Mesangial cell (primary cell): ENCODE measurements at places on chromosomes 1 and 21. TPM values are rescaled to one million over a fixed set of nuclear protein-coding genes. Genes with fewer than 3 reads are reported as not detected.

The RBM11 gene
- total RNA-seq = 2.0 TPM in 1 of 2 replicates, not detected in the other

The AGO4 gene
- total RNA-seq = 2.9 and 9.0 TPM in 2 replicates

The LCE2A gene
- total RNA-seq = not detected in 2 replicates

The KIAA1614 gene
- 0.98 and 6.7 TPM in 2 replicates for total RNA-seq

The KCNT2 gene
- total RNA-seq = 1.1 and 8.4 TPM in 2 replicates

The SLC35F3 gene
- total RNA-seq = 0.63 and 1.1 TPM in 2 replicates

The PPM1J gene
- total RNA-seq = 2.3 and 4.4 TPM in 2 replicates

The CYP4Z1 gene
- total RNA-seq = not detected in 2 replicates

The IFFO2 gene
- 17.6 and 19.9 TPM in 2 replicates for total RNA-seq

The KRTAP13-3 gene
- total RNA-seq = not detected in 2 replicates

The ENAH gene
- 23.8 and 43.7 TPM in 2 replicates for total RNA-seq

The DIRAS3 gene
- total RNA-seq = 17.6 and 29.0 TPM in 2 replicates

The RALGPS2 gene
- total RNA-seq = 16.1 and 18.1 TPM in 2 replicates

The LHX8 gene
- total RNA-seq = not detected in 2 replicates

The OR2L2 gene
- not detected in 2 replicates for total RNA-seq

The LZIC gene
- total RNA-seq = 5.5 and 13.9 TPM in 2 replicates

The NR5A2 gene
- total RNA-seq = not detected in 2 replicates

The RHCE gene
- 0.38 TPM in 1 of 2 replicates, not detected in the other for total RNA-seq

The CACYBP gene
- total RNA-seq = 32.1 and 124 TPM in 2 replicates

The KPRP gene
- total RNA-seq = not detected in 2 replicates

The NTMT2 gene
- total RNA-seq = not detected in 2 replicates

The RPRD2 gene
- total RNA-seq = 9.3 and 14.5 TPM in 2 replicates

The CHODL gene
- under 0.01 and 0.13 TPM in 2 replicates for total RNA-seq

The LAMC1 gene
- total RNA-seq = 192 and 216 TPM in 2 replicates

The OR10J4 gene
- total RNA-seq = not detected in 2 replicates

The ARHGEF16 gene
- total RNA-seq = 8.6 and 17.7 TPM in 2 replicates

The CA6 gene
- not detected in 2 replicates for total RNA-seq

The AZIN2 gene
- 2.4 and 9.6 TPM in 2 replicates for total RNA-seq

The AK2 gene
- total RNA-seq = 113 and 167 TPM in 2 replicates

The MFAP2 gene
- total RNA-seq = 218 and 267 TPM in 2 replicates

The CELSR2 gene
- total RNA-seq = 12.9 and 51.5 TPM in 2 replicates

The KRTAP21-3 gene
- total RNA-seq = not detected in 2 replicates

The MYOM3 gene
- total RNA-seq = 3.6 and 7.0 TPM in 2 replicates

The UROD gene
- total RNA-seq = 119 and 134 TPM in 2 replicates

The UTS2 gene
- total RNA-seq = not detected in 2 replicates

The SHISA4 gene
- total RNA-seq = 19.2 and 36.9 TPM in 2 replicates

The USP16 gene
- total RNA-seq = 6.0 and 11.7 TPM in 2 replicates

The PCAT6 gene
- total RNA-seq = 3.0 TPM in 1 of 2 replicates, not detected in the other

The ETV3L gene
- not detected in 2 replicates for total RNA-seq

The SYT11 gene
- total RNA-seq = 12.7 and 21.8 TPM in 2 replicates

The LRRC39 gene
- 0.38 TPM in 1 of 2 replicates, not detected in the other for total RNA-seq

The F3 gene
- 20.7 and 92.4 TPM in 2 replicates for total RNA-seq
